ENCODE measurements at places on chromosomes 4 and X.
A peak's percentile ranks its signal among the peaks of the same experiment; 100 is the strongest.

GRCh38 chr4:149955780-149956390, 122.4 kb upstream of the DCLK2 start:
- no peak for DNase-seq

GRCh38 chr4:177573507-177573906, 131.3 kb upstream of the AGA start:
- DNase-seq: no peak

GRCh38 chr4:189202869-189203271, 737.8 kb upstream of the FRG1 start:
- no peak for DNase-seq

- DNase-seq: no peak
Measured at GRCh38 chrX:118420462-118420861, 74.6 kb downstream of the WDR44 start.

GRCh38 chr4:145098675-145099037, 545 bp downstream of the ABCE1 start:
- DNase-seq: peak; percentile 44

GRCh38 chr4:105306158-105306781, 159.6 kb downstream of the TET2 start:
- DNase-seq: peak; percentile 71

DNA sequence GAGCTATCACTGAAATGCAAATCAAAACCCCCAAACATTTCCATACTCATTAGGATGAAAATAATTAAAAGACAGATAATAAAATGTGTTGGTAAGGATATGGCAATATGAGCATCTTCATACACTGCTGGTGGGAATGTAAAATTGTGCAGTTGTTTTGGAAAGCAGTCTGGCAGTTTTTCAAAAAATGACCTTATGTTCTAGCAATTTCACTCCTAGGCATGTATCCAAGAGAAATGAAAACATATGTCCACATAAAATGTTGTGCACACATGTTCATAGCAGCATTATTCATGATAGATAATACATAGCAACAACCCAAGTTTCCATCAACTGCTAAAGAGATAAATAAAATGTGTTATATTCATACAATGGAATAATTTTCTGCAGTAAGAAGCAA, 14.8 kb upstream of the GPRASP2 start:
- no peak for DNase-seq

- DNase-seq: no peak
Measured at GRCh38 chr4:26916195-26916594, 55.6 kb downstream of the STIM2 start.

DNA sequence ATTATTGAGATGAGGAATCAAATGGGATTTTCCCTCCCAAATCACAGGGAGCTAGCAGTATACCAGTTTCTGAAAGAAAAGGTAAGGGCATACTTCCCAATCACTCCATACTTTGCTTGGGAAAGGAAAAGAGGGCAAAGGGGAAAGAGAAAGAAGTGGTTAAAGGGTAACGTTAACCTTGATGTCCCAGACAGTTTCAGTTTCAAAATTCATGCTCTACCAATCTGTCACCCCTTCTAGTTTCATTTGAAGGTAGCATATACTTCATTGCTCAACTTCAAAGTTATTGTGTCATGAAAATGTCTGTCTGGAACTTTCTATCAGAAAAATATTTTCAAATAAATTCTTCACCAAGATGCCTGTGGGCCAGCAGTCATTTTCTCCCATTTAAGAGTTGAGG, 16.0 kb downstream of the TNMD start:
- DNase-seq: no peak

DNA sequence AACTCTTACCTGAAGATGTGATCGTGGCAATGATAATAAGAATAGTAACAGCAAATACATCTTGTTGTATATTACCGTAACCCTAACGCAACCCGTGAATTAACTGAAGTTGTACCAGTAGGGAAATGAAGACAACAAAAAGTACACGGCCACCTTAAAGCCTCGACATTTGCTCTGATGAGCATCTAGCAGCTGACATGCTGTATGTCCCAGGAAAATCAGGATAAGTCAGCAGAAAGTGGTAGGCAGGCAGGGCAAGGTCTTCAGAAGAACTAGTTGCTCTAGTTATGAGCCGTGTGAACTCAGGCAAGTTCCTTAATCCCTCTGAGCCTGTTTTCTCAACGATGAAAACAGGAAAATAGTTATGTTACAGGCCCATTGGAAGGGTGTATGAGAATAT, 7.7 kb upstream of the ASB5 start:
- no peak for DNase-seq

DNA sequence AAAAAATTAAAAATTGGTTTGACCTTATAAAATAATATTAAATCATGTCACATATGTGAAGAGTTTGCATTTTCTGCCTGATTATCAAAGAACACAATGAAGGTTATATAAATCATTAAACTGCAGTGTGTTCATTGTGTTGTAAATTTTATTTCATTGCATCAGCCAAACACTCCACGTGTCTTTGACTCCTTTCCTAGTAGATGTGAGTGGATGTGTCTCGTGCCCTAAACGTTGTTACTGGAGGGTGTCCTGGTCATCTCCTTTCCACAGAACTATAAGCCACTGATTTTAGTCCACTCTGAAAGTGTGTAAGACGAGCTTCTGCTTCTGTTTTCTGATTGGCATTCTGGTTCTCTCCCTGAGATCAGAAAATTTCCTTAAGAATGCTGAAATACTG, 127.3 kb downstream of the NDST4 start:
- no peak for DNase-seq

GRCh38 chr4:16001484-16001858, 38.5 kb upstream of the FGFBP2 start:
- DNase-seq: peak; percentile 2

DNA sequence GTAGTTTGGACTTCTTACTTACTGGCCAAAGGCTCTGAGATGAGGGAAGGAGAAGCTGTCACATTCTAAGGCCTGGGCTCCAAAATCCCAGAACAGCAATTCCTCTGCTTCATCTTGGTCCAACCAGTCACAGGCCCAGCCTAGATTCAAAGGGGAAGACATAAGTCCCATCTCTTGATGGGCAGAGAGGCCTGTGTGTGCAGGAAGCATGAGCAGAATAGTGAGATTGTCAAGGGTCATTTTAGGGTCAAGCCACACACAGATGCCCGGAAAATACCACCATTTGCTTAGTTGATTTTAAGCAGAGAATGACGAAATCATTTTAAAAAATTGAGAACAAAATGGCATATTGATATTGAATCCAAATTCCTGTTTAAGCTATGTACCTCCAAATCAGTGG, 580.9 kb upstream of the ZFP42 start:
- DNase-seq: no peak

- no peak for DNase-seq
Measured at GRCh38 chrX:115960440-115961084, 210.0 kb upstream of the AGTR2 start.

- no peak for DNase-seq
Measured at GRCh38 chr4:73683033-73683432, 57.3 kb upstream of the CXCL8 start.

DNA sequence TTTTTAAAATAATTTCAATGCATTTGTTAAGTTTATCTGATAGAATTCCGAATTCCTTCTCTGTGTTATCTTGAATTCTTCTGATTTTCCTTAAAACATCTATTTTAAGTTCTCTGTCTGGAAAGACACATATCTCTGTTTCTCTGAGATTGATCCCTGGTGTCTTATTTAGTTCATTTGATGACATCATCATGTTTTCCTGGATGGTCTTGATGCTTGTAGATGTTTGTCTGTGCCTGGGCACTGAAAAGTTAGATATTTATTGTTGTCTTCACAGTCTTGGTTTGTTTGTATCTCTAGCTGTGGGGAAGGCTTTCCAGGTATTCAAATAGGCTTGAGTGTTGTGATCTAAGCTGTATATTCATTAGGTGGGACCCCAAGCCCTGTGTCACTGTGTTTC, 1028.8 kb downstream of the GLUD2 start:
- DNase-seq: no peak

- no peak for DNase-seq
Measured at GRCh38 chr4:83660578-83660977, 124.7 kb downstream of the GPAT3 start.

DNA sequence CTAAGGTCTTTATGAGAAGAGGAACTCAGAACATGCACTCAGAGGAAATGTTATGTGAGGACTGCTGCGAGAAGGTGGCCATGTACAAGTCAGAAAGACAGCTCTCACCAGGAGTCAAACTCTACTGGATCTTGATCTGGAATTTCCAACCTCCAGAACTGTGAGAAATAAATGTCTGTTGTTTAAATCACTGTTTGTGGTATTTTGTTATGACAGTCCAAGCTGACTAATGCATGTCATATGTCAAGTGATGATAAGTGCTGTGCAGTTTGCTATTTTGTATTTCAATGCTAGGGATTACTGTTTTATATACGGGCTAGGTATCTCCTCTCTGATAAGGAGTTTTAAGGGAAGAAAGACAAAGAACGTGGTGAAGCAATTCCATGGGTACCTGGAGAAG, 162.3 kb downstream of the CPEB2 start:
- no peak for DNase-seq

DNA sequence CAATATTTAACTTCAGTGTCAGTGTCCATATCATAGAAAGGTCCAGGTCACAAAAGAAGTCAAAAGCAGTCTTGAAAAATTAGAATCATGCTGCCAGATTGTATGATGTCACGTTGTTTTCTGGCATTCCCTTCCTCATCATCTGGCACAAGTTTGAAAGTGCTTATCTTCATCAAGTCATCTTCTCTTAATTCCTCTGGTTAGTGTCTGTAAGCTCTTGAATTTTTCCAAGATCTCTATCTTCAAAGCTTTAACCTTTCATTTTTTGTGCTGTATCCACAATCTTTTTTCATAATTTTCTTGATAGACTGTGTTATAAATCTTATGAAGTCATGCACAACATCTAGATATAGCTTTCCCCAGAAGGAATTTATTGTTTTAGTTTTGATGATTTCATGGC, 682.7 kb upstream of the AADAT start:
- no peak for DNase-seq

DNA sequence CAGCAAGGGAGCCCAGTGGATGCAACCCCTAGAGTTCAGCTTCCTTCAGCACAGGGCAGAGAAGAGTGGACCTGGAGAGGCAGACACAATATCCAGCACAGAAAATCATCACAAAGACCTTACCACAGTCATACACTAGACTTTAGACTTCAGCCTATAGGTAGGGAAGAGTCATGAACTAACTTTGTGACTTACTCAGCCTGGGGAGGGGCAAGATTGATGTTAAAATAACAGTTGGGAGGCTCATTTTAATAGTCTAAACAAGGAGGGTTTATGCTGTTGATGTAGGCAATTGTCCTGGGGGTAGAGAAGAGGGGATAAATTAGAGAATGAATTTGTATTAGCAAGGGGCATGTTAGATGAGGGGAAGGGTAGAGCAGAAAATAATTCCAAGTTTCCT, 124.2 kb downstream of the SOWAHB start:
- DNase-seq: no peak

- DNase-seq: no peak
Measured at GRCh38 chrX:7110821-7111276, 36.7 kb upstream of the STS start.

DNA sequence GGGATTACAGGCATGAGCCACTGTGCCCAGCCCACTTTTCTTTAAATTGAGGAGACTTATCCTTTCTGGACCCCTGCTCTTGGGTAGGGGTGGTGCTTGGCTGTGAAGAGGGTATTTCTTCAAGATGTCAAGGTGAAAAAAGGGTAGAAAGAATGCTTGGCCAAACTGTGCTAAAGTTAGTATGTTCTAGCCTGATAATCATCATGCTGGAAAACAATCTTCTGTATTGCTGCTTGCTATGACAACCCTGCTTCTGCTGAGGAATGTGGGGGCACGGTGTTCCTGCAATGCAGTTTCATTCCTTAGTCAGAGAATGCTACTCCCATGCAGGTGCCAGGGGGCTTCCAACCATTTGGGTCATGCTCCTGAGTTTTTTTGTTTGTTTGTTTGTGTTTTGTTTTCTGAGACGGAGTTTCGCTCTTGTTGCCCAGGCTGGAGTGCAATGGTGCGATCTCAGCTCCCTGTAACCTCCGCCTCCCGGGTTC, 4.0 kb upstream of the UBE2A start:
- no peak for DNase-seq

DNA sequence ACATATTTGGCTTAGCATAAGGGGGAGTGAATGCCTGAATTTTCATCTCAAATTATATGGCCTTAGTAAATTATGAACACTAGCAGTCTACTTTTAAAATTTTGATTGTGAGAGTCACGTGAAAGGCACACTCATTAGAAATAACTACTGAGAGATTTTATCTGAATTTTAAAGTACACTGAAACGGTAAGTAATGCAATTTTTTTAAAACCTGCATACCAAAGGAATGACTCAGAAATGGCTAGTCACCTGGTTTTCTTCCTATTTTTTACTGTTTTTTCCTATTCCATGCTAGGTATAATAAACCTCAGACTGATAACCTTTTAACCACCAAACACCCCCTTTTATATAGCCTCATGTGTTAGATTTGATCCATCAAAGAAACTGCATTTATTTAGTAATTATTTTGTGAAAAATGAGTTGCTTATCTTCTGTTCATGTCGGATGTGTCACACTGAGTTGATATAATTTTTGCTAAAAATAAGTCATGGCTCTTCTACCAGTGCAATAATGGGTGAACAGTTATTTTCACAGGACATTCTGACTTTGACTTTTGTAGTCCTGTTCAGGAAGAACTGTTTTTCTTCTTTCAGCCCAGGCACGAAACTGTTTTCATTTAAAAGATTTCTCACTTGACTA, 40.4 kb downstream of the CPEB2 start:
- no peak for DNase-seq

DNA sequence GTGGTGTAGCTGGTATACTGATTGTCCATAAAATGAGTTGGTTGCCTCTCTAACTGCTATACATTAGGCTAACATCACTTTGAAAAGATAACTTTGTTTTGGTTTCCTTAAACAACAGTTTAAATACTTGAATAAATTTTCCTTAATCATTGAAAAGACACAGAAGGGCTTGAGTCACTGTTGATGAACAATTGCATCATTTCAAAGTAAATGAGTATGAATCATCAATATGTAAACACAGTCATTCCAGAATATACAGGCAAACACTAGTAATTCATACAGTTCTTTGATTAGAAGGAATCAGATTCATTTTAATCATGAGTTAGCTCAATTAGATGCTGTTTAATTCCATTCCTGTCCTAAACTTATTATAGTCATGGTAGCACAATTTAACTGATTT, 160.6 kb downstream of the AFF2 start:
- DNase-seq: no peak

DNA sequence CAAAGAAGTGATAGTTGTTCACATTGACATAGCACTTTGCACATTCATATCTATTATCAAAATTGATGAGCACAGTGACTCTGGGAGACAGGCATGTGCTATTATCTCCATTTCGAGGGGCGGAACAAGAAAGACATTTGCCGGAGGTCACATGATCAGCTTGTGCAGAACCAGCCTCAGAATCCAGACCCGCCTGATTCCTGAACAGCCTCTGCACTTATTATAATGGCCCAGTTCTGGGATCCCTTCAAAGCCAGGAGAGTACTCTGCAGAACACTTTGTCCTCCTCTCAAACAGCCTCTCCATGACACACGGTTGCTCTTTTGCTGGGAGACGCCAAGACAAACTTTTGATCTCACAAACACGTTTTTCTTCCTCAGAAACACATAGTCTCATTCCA, 48.4 kb downstream of the RWDD4 start:
- no peak for DNase-seq

GRCh38 chrX:146186540-146186939, 368.9 kb downstream of the SLITRK2 start:
- no peak for DNase-seq
